ENCODE measurements at places on chromosomes 11 and 22.

GRCh38 chr11:109821511-109821910 is 271.7 kb upstream of the ZC3H12C start:
- DNase-seq, result no peak

DNA sequence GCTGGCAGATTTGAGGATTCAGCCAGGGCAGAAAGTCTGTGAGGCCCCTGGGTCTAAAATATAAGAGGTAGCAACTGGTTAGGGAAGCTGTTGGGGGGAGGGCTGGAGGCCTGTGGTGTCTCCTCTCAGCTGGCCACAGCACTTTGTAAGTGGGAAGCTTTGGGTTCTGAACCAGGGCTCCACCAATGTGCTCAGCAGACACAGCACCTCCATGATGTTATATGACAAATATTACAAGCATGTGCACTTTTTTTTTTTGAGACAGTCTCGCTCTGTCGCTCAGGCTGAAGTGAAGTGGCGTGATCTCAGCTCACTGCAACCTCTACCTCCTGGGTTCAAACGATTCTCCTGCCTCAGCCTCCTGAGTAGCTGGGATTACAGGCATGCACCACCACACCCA is 8.0 kb downstream of the ARHGAP1 start:
- DNase-seq, result no peak

DNA sequence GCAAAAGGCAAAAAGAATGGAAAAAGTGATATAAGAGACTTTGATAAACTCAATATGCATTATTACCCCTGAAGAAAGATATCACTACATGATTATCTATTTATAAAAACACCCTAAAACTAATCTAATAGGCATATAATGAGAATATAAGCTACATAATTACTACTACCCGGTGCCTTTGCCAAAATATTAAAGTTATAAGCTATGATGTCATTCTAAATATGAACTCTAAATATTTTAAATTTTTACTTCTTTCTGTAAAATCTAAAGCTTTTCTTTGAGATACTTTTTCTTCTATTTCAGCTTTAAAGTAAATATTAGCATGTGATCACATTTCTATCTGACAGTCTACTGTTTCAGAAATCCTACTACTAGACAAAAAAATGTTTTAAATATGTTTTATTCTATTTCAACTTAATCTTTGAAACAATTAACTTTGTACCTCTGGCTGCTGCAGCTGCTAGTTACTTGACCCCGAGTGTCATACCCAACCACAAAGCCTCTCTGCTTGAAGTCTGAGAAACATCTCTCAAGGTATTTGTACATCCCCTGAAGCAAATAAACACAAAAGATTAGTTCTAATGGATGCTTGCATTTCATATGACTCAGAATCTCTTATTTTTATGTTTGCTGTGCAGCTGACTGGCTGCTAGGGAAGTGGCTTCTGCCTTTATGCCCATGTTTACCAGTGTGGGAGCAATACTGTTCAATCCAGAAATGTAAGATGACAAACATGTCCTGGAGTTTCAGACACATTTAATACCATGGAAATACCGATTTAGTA is 26.8 kb downstream of the PGM2L1 start:
- no peak for DNase-seq

GRCh38 chr22:45896964-45897538 is 79.9 kb downstream of the WNT7B start:
- no peak for DNase-seq

GRCh38 chr11:46356924-46357482 is 9.7 kb downstream of the DGKZ start:
- DNase-seq, result no peak

GRCh38 chr11:3958281-3958680 is 102.8 kb downstream of the STIM1 start:
- no peak for DNase-seq

DNA sequence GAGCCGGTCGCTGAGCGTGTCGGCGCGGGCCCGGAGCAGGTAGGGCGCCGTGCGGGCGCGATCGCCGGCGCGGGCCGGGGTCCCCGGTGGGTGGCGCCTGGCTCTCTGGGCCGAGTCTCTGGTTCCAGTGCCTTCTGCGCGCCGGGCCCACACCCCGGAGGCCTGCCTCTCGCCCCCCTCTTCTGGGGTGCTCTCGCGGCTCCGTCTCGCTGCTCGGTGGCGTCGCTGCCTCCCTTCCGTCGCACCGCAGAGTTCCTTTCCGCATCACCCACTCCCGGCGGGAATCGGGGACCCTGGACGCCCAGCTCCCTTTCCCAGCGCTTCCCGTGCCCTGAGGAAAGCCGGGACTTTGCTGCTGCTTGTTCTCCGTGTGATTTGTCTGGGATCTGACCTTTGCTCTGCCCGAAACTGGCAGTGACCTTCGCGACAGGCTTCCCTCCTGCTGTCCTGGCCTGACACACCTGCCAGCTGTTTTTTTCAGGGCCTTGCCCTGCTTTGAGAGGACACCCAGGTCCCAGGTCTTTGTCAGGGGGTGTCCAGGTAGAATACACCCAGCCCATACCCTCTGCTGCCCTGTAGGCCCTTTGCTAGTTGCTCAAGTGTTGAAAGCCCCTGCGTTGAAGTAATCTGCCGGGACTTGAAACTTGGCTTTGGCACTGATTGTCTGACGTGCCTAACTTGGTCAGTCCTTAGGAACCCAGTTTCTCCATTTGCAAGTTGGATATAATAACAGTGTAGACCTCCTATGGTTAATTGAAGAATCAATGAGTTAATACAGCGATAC is 711 bp downstream of the FDX1 start:
- DNase-seq, result no peak

DNA sequence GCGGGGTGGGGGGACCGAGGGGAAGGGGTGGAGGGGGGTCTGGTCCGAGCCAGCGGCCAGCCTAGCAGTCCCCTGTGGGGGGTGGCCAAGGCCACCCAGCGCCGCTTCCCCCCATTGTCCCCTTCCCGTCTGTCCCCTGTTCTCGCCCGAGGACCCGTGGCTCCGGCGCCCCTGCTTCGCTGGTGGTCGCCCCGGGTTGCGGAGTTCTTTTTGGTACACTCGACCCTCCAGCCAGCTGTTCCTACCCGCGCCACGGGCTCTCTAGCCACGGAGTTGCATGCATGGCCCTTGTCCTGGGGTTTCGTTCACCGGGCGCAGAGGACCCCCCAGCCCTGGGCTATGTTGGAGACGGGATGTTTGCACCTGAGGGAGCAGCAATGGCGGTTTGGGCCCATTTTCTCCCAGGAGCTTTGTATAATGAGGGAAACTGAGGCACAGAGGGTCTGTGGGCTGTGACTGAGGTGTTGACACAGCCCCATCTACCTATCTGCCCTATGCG is 489 bp downstream of the RNF214 start:
- no peak for DNase-seq

- no peak for DNase-seq
These were observed 35.6 kb upstream of the TMEM123 start for GRCh38 chr11:102488208-102488607.

DNA sequence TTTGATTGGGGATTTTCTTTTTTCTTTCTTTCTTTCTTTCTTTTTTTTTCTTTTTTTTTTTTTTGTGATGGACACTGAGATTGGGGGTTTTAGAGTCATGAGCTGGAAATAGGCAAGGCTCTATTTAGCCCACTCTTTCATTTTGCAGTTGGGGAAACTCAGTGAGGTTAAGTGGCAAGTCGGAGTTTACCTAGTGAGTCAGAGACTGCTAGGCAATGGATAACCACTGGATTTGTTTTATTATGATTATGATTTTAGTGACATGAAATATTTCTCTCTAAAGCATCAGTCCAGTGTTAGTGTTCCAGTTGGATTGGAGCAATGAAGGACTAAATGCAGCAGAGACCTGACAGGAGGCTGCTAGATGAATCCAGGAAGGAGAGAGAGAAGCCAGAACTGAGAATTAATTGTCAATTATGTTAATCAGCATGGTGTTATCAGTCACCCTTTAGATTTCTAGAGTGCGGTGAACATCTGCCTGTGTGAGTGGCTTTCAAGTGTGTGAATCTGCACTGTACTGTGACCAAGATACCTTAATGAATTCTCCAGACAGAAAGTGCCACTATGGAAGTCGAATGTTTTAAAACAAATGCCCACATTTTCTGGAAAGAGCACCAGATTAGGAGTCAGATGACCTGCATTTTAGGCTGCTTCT is 10.9 kb downstream of the BMAL1 start:
- no peak for DNase-seq

GRCh38 chr11:64352995-64353714 is 5.8 kb upstream of the RPS6KA4 start:
- DNase-seq, result no peak

GRCh38 chr11:132671851-132672370 is 860.4 kb downstream of the OPCML start:
- no peak for DNase-seq

GRCh38 chr11:113161711-113162591 is 152.4 kb upstream of the TTC12 start:
- no peak for DNase-seq

- no peak for DNase-seq
These were observed 5.4 kb upstream of the GAS2L1 start for GRCh38 chr22:29300807-29301601.

DNA sequence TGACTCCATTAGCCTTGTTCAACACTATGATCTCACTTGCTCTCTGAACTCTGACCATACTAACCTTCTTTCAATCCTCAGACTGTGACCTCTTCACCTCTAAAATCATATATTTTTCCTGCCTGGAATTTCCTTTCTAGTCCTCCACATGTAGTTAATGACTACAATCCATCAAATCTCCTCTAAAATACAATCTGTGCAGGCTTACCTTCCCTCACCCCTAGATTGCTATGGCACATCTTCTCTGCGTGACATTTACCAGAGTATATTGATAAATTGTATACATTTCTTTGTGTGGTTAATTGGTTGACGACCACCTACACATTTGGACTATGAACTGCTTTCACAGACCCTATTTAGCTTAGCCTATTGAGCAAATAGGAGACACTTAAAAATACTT is 1330.2 kb upstream of the TENM4 start:
- no peak for DNase-seq

DNA sequence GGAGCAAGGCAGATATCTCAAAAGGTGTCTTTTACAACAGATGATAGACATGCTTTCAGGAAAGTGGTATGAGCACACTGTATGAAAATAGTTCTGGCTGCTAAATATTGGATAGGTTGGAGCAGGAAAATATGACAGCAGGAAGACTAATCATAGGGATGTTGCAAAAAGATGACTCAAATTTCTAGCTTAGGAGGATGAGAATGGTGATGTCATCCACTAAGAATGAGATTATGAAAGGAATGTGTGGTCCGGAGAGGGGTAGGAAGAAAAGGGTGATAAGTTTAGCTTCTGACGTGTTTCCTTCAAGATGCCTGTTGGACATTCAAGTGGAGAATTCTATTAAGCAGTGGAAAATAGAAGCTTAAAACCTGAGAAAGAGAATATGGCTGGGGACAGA is 46.4 kb downstream of the RCN1 start:
- DNase-seq, result no peak

DNA sequence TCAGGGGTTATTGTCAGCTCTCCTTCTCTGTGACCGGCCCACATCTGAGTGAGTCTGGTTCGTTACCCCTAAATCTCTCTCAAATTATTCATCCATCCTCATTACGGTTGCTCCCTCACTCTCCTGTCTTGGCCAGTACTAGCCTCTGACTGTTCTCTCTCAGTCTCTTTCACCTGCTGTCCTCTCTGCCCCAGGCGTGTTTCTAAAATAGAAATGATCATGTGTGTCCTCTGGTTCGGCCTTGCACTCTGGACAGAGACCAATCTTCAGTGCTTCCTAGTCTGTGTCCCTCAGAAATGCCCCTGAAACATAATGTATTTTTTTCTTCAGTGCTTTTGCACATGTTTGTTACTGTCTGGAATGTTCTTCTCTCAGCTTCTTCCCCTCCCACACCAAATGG is 4.9 kb downstream of the PSMD13 start:
- no peak for DNase-seq

- no peak for DNase-seq
These were observed 20.1 kb upstream of the BDNF start for GRCh38 chr11:27720277-27720830.

GRCh38 chr11:36093548-36093947 is 149.7 kb downstream of the LDLRAD3 start:
- no peak for DNase-seq

DNA sequence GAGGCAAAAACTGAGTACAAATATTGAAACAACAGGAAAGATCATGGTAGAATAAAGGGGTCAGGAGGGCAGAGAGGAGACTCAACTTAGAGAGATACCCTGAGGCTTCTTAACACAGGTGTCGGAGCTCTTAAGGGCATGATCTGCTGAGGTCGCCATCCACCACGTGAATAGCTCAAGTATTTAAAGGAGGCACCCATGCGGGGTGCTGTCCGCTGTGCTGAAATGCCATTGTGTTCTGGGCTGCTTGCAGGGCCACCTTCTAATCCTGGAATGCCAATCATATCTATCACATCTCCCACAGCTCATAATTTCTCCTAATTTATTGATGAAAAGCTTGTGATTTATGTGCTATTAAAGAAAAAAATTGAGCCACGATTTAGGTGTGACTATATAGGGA is 90.2 kb downstream of the SEZ6L start:
- DNase-seq, result no peak

DNA sequence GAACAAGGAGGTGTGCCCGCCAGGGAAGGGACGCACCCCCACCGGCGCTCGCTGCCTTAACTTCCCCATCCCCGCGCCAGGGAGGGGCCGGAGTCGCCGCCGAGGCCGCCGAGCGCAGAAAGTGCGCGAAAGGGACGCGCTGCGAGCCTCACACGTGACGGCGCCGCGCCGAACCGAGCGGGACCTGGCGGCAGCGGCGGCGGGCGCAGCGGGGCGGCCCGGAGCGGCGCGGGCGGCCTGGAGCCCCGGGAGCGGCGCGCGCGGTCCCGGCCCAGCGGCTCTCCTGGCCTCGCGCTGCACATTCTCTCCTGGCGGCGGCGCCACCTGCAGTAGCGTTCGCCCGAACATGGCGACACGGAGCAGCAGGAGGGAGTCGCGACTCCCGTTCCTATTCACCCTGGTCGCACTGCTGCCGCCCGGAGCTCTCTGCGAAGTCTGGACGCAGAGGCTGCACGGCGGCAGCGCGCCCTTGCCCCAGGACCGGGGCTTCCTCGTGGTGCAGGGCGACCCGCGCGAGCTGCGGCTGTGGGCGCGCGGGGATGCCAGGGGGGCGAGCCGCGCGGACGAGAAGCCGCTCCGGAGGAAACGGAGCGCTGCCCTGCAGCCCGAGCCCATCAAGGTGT is at the start of gene SORL1:
Gene SORL1 (plus strand): TSS at position 329 of the 623 bp plus-strand sequence. CDS start 18 bp downstream, at position 347.
- DNase-seq, result no peak

GRCh38 chr11:68193018-68193417 is 20.1 kb downstream of the KMT5B start:
- DNase-seq, result no peak

DNA sequence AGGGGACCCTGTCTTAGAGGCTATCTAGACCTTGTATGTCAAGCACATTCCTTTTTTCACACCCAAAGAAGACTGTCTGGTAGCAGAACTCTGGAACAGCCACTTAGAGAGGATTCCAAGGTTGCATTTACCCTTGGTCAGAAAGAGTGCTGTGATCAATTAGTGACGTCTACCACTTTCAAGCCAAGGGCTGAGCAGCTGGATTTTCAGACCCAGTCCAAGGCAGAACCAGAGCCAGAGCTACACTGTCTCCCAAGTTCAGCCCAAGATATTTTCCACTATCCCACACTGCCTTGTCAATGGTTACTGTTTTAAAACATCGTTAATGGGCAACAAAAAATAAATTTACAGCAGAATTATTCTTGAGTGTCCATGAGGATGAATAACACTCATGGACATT is 24.0 kb downstream of the ABCC8 start:
- DNase-seq, result no peak

Measured in omental fat pad (tissue), 4 donors.